ENCODE measurements at places on chromosomes 13 and 19.

- no peak for DNase-seq
Observed at GRCh38 chr19:3441089-3441985, 39.0 kb downstream of the SMIM24 start.

DNA sequence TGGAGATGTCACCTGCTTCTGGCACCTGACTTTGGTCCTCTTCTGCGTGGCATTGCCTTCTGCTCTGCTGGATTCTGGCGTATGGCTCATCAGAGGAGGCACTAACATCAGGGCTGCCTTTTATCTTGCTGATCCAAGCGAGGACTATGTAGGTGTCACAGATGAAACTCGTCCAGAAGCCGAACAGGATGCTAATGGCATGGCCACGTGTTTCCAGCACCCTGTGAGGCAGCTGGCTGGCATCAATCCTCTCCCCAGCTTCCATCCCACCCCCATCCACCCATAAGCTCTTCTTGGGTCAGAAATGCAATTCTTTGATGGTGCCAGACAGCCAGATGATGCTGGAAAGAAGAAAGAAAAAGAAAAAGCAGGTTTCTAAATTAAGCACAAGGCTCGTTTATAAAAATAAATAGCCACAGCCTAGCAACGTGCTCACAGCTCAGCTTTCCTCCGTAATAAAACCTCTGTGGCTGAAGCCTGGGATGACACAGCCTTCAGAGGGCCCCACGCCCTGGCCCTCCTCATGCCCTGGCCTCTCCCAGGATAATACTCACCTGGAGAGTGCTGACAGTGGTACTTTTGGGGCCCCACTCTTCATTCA is 212.9 kb upstream of the SERP2 start:
- DNase-seq: no peak

DNA sequence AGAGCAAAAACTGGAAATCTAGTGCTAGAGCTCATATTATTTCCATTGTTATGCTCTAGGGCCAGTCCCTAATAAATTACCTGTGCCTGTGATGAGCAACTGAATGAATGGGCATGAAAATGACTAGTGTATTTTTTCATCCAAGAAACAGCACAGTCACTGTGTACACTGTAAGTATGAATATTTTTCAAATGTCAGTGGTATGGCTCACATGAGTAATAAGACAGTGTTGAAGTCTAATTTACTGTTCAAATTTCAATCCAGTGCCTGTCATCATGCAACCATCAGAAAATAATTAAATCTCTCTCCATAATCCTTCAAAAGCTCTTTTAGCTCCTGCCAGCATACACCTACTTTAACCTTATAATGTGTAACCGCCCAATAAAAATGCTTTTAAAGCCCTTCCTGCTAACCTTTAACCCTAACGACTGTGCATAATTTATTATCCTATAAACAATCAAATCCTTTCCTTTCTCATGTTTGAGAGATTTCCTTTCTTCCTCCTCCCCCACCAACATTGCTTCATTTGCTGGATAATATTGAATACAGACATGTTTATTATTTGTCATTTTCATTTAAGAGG is 378.3 kb downstream of the GPC5 start:
- no peak for DNase-seq

- DNase-seq: no peak
Observed at GRCh38 chr13:27264181-27264580, 6.4 kb upstream of the RASL11A start.

- DNase-seq: no peak
Observed at GRCh38 chr19:12159773-12160414, 3.0 kb upstream of the ZNF136 start.

DNA sequence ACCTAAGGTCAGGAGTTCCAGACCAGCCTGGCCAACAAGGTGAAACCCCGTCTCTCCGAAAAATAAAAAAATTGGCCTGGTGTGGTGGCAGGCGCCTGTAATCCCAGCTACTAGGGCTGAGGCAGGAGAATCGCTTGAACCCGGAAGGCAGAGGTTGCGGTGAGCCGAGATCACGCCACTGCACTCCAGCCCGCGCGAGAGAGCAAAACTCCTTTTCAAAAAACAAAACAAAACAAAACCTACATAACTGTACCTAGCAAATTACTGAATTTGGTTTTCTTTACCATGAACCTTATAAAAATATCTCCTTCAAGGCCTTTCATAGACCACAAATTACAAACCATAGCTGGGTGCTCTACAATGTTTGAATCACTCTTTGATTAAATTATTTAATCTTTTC is 760 bp downstream of the ZNF91 start:
- DNase-seq: peak; percentile 39

DNA sequence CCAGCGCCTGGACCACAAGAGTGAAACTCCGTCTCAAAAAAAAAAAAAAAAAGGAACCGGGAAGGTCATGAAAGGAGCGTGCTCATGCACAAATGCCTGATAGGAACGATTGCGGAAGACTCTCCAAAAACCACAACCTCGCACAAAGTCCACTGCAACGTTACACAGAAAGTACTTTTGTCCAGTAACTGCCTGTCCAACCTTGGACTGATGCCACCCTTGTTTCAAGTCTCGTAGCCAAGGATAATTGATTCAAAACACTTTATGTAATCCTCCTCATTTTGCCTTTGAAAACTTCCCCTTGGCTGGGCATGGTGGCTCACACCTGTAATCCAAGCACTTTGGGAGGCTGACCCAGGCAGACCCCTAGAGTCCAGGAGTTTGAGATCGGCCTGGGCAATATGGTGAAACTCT is 13.7 kb downstream of the LGALS7 start:
- no peak for DNase-seq

DNA sequence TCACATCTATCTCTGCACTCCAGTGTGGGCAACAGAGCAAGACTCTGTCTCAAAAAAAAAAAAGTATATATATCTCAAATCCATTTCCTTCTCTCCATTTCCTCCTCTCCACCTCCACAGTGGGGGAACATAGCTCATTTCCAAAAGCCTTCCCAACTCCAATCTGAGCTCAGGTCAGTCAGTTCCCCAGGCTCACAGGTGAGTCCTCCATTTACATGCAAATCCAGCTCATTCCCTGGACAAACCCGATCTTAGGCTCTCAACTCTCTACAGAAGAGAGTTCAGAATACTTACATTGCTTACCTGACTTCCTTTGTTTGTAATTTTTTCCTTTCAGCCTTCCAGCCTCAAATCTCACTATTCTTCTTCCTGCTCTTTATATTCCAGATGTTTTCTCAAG is 518.3 kb downstream of the GPC6 start:
- DNase-seq: no peak

DNA sequence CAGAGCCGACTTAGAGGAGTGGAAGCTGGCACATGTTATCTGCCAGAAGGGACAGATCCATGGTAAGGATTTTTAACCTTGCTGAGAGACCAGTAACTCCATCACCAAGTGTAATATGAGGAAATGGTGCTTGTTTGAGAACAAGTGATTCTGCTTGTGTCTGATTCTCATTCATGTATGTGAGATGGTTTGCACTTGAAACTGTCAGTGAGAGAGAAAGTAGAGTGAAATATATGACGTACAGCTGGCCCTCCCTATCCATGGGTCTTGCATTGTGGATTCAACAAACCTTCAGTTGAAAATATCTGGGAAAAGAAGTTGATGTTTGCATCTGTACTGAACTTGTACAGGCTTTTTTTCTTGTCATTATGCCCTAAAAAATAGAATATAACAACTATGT is 2.0 kb upstream of the ZNF461 start:
- no peak for DNase-seq

- no peak for DNase-seq
Observed at GRCh38 chr13:91111476-91112200, 235.8 kb upstream of the MIR17HG start.

DNA sequence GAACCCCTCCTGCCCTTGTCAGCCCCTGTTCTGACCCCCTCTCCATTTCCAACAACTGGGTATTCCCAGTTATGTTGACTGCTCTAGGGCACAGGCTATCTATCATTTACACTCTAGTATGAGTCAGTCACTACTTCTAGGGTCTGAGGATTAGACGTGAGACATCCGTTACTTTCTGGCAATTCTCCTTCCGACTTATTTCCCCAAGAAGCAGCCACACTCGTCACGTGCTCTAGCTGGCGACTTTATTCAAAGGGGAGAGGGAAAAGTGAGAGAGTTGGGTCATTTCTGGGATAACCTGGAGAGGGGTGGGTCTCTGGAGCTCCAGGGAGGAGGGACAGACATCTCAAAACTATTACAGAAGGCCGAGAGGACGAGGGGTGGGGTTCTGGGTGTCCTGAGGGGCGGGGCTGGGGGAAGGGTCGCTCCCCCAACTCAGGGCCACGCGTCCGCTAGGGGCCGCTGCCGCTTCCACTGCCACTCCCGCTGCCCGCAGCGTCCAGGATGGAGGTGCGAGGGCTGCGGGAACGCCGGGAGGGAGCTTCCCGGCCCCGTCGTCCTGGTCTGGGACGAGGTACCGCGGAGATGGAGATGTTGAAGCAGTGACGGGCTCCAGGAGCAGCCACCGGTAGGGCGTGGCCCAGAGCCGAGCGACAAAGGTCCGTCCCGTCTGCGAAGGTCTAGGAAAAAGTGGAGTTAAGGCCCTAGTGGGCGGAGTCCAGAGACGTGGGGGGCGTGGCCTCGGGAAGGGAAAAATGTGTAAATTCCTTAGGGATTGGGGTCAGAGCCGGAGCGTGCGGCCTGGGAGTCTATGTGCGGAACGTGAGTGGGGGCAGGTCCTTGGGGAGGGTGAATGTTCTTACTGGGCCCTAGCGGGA is 8.9 kb downstream of the RTBDN start:
- DNase-seq: no peak

DNA sequence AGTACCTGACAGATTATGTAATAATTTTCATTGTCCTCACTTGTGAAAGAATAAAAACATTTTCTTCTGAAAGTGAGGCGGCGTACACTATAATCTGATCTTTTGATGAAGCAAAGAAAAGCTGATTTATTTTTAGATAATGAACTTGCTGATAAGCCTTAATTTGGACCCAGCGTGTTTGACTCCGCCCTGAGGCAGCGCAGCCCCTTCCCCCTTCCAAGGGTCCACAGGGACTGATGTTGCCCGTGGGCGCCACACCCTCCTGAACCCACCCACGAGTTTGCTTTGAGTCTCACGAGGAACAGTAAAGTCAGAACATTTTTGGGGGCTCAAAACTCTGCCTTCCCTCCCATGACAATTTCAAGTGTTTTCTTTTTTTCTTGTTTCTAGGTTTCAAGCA is 40.0 kb downstream of the TEX29 start:
- DNase-seq: no peak

DNA sequence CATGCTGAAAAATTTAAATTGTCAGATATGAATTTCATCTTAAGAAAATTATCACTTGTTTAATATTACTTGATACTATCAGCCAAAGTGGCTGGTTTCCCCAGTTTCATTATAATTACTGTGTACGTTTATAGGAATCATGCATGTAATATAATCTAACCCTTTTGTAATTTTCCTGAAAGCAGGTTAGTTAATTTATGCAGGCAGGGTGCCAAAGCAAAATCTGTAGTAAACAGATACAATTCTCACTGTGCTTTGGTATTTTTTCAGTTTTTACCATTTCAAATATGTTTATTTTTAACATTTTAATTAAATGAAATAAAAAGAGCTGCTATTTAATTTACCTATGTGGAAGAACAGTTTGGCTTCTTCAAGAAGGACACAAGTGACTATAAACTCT is 1227.5 kb upstream of the MIR17HG start:
- DNase-seq: no peak

GRCh38 chr19:52997975-52998374 is 15.7 kb upstream of the ERVV-1 start:
- DNase-seq: no peak

GRCh38 chr19:12194827-12195731 is 32.2 kb downstream of the ZNF136 start:
- DNase-seq: peak; percentile 85

DNA sequence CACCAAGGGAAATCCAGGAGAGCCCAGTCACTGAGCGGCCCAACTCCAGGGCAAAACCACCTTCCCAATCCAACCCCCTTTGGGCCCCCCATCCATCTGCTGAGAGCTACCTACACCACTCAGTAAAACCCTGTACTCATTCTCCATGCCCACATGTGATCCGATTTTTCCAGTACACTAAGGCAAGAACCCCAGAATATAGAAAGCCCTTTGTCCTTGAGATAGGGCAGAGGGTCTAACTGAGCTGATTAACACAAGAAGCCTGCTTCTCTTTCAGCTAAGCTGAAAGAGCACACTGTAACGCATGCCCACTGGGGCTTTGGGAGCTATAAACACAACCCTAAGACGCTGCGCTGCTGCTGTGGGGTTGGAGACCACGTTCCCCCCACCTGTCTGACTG is 36.0 kb downstream of the PBX4 start:
- DNase-seq: no peak

DNA sequence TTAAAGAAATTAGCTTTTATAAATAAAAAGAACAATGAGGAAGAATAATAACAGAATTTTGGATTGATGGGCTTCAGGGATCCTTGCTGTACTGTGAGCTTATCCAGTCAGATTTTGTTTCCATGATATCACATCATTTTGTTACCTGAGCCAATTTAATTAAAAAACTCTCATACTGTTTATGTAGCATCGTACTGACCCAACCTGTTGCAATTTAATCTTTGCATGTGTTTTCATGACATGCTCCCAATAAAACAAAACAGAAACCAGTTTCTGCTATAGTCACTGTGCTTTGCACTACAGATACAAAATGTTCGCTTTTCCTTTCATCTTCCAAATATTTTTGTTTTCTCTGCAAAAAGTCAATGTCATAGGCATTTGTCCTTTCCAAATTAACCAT is 109.7 kb upstream of the RNF113B start:
- no peak for DNase-seq

DNA sequence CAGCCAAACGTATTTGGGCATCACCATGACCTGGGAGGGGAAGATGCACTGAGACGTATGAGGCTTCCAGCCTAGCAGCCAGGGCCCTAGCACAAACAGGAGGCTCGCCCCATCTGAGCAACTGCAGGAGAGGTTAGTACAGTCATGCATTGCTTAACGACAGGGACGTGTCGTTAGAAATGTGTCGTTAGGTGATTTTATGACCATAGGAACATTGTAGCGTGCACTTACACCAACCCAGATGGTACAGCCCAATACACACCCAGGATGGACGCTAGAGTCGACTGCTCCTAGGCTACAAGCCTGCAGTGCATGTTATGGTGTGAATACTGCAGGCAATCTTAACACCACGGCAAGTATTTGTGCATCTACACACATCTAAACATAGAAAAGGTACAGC is 9.3 kb downstream of the CD177 start:
- no peak for DNase-seq

DNA sequence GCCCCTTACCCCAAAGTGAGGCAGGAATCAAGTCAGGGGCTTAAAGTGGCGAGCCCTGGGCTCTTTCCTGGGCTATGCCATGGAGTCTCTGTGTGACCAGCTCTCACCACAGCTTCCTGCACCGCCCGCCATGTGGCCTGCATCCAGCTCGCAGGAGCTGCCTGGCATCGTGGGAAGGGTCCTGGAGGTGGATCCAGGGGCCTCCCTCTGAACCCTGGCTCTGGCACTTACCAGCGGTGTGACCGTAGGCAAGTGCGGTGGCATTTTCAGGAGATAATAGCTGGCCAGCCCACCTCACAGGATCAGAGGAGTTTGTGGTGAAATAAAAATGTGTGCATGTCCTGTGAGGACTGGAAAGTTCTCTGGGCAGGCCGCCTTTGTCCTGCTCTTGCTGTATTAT is 26.0 kb downstream of the DHRS12 start:
- no peak for DNase-seq

- DNase-seq: no peak
Observed at GRCh38 chr19:34104096-34104495, 68.2 kb upstream of the LSM14A start.

Measured in naive thymus-derived CD4-positive, alpha-beta T cell (primary cell).